ENCODE measurements at places on chromosomes 2 and 18.

DNA sequence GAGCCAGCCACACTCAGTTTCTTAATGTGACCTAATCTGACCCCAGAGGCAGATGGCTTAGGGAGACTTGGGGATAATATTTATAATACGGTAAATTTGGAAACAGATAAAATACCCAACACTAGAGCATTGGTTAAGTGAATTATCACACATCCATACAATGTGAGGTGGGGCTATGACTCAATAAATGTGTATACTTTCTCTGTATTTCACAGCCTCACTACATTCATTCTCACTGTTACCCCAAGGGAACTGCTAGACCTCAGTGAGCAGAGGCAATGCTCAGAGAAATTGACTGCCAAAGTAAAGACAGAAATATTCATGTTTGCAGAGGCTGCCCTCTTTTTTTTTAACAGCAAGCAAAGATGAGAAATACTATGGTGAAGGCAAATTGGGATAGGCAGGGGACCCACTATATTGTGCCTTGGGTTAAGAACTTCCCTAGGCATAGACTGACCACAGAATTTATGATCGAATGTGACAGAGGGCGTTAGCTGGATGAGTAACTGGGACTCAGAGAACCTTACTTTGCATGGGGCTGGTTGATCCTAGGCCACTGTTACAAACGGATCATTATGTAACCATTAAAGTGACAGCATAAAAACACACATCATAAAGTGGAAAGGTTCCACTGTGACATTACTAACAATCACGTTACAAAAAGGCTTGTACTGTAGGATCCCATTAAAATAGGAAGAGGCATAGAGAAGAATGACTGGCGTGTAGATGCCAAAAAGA, 246.0 kb upstream of the LYPD1 start:
- DNase-seq, result no peak

DNA sequence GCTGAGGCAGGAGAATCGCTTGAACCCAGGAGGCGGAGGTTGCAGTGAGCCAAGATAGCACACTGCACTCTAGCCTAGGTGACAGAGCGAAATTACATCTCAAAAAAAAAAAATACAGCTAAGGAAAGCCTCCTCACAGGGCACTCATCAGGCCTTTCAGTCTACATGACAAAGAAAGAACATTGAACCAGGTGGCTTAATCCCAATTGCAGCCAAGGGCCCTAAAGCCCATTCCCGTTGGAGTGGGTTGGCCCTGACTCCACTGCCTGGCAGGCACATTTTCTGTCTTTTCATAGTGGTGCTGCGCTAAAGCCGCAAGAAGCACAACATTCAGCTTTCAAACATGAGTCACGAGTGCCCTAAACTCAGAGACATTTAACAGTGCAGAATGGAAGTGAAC, 372.5 kb downstream of the RNF144A start:
- DNase-seq, result no peak

GRCh38 chr2:155310589-155310988, 612.1 kb downstream of the KCNJ3 start:
- DNase-seq, result no peak

- DNase-seq, result no peak
Measured at GRCh38 chr2:240400371-240401161, 34.9 kb upstream of the GPC1 start.

- no peak for DNase-seq
Measured at GRCh38 chr2:67918471-67918870, 144.3 kb downstream of the C1D start.

- DNase-seq, result peak; percentile 42
Measured at GRCh38 chr2:42567806-42568400, 529 bp upstream of the MTA3 start.

DNA sequence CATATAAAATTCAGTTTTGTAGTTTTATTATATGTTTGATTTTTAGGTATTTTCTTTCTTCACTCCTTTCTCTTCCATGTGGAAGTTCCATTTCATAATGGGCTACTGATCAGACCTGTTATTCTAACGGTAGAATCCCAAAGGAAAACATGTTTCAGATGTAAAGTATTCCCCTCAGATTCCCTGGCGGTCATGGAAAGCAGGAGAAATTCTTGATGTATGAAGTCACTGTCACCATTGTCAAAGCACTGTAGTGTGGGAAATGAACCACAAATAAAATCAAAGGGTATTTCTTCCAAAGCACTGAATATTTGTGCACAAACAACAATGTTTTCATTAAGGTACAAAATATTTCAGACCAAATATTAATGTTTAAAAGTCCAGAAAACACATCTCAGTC, 237.3 kb upstream of the KLHL14 start:
- no peak for DNase-seq

DNA sequence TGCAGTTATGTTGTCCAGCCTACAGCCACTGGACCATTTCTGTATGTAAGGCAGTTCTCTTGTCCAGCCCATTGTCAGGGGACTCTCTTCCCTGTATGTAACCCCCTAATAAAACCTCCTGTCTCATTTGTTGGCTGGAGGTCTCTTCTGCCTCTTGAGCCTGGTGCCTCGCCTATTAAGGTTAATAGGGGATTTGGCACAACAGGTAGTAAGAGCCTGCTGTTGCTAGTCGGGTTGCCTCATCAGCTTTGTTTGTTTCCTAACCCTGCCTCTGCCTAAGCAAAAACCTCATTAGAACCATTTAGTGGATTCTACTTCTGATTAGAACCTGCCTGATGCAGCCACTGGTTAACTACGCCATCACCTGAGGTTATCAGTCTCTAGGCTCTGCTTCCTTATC, 62.2 kb upstream of the STPG4 start:
- no peak for DNase-seq

Data from NCI-H510A (cell line).